ENCODE measurements at places on chromosomes 2 and 18. TPM values are rescaled to one million over a fixed set of nuclear protein-coding genes. Genes with fewer than 3 reads are reported as not detected.

Gene CDH19
- total RNA-seq, result not detected

Gene NRP2
- 18.5 TPM for total RNA-seq

Gene SCYGR8
- total RNA-seq, result not detected

Gene GMCL1
- total RNA-seq, result 6.8 TPM

Gene ZNF396
- total RNA-seq, result 3.0 TPM

Gene SMYD1
- not detected for total RNA-seq

Gene OTOS
- total RNA-seq, result 1.2 TPM

Gene COLEC11
- total RNA-seq, result not detected

Measured in smooth muscle cell of trachea (primary cell).